ENCODE measurements at places on chromosomes 12 and 14. TPM values are rescaled to one million over a fixed set of nuclear protein-coding genes. Genes with fewer than 3 reads are reported as not detected.

The ORAI1 gene
- total RNA-seq: 28.9 TPM

The AKAP5 gene
- total RNA-seq: 1.5 TPM

The FAM222A gene
- 11.0 TPM for total RNA-seq

The GLIPR1 gene
- 44.4 TPM for total RNA-seq

The TAS2R30 gene
- 1.7 TPM for total RNA-seq

The PHETA1 gene
- total RNA-seq: 24.1 TPM

The ACRBP gene
- total RNA-seq: 9.8 TPM

The FAM186B gene
- total RNA-seq: 0.32 TPM

The KRT73 gene
- not detected for total RNA-seq

The TAS2R20 gene
- total RNA-seq: 0.89 TPM

The AVPR1A gene
- total RNA-seq: 0.98 TPM

The JDP2 gene
- 43.0 TPM for total RNA-seq

The CHPT1 gene
- 88.7 TPM for total RNA-seq

The PTGER2 gene
- 3.9 TPM for total RNA-seq

The AGAP2 gene
- total RNA-seq: 2.6 TPM

The CRIP1 gene
- 35.7 TPM for total RNA-seq

The TAMALIN gene
- total RNA-seq: 23.9 TPM

The LPAR5 gene
- total RNA-seq: 15.0 TPM

The PRPH gene
- total RNA-seq: 6.3 TPM

The TOMM20L gene
- total RNA-seq: not detected

The C3AR1 gene
- total RNA-seq: 20.5 TPM

The DAO gene
- not detected for total RNA-seq

Measured in mucosa of gallbladder (tissue), 1 donor.